ENCODE measurements at places on chromosomes 11 and 22.

DNA sequence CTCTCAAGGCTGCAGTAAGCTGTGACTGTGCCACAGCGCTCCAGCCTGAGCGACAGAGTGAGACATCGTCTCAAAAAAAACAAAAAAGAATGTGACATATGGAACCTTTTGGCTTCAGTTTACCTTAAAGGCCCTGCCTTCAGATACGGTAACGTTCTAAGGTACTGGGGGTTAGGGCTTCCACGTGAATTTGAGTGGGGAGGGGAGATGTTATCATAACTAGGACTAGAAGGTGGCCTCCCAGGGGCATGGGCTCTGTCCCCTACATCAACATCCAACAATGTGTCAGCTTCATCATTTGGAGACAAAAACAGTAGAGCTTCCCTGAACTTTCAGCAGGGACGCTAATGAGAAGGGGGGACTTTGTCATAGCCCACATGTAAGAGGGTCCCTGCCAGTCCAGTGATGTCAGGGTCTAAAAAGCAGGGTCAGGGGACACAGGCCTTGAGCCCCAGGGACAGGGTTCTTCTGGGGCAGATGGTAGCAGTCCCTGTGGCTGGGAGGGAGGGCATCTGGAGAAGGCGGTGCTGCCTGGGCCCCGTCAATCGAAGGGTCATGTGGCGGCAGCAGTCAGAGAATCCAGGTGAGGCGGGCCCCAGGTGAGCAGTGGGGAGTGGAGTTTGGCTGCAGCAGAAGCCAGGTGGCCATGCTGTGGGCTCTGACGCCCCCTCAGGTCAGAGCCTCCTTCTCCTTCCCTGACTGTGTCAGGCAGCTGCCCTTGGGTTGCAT lies 79.8 kb downstream of the BCR start:
- no peak for DNase-seq

DNA sequence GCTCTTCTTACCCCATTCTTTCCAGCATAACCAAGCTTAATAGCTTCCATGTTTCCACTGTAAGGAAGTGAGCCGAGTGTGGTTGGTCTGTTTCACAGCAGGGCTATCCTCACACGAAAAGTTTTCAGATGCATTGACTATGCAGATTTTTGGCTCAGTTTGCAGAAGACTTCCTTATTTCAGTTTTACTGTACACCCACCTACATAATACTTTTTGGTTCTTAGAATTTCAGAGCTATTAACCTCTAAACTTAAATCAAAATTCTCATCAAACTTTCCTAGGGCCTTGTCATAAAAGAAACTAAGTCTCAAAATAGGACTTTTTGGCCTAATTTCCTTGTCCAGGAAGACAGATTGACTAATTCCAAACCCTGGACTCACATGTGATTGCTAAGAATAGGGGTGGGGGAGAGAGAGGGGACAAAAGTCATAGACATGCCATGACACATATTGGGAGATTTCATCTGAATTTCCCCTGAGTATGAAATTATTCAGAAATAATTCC lies 7.3 kb upstream of the EHF start:
- no peak for DNase-seq

GRCh38 chr22:24076091-24076867 lies 65.2 kb downstream of the CABIN1 start:
- no peak for DNase-seq

- DNase-seq = no peak
Observed at GRCh38 chr11:35402751-35403660, 16.4 kb downstream of the SLC1A2 start.
